T-helper 1 cell (primary cell): ENCODE measurements at places on chromosomes 2 and 18.

DNA sequence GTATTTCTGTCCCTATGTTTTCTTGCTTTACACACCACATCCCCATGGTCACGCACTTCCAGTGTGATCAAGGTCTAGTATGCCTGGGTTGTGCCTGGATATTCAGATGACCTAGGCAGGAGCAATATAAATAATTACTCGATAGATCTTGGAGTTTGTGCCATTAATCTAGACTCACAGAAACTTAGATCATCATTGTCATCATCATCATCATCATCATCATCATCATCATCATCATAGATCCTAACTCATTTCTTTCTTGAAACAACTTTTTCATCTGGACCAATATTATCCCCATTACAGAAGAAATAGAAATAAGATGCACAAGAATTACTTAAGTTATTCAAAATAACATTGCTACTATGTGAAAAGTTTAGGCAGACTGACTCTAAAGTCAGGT is 130.3 kb upstream of the LRRTM4 start:
- no peak for DNase-seq

DNA sequence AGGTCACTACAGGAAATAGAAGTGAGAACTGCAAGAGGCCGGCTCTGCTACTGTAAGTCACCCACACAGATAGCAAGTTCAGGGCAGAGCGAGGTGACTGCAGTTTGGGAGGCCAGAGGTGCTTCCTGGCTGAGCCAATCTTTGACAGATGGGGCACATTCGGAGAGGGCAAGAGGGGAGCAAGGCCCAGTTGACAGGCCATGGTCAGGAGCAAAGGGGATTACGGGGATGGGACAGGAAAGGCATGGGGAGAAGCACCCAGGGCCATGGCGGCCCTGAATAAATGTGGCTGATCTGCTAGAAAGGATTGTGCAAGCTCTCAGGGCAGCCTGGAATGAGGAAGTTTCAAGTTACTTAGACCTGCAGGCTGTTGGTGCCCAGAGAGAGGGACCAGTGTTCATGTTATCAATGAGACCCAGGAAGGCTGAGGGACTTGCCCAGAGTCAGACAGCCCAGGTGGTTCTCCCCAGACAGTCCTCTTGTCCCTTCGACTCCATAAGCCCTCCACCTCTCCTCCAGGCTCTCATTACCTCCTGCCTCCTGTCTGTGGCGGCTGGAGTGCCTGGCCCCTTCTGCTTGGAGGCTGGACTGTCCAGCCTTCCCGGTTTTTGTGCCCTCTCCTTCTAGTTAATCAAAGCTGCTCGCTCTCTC is 123.3 kb downstream of the CTIF start:
- no peak for DNase-seq

DNA sequence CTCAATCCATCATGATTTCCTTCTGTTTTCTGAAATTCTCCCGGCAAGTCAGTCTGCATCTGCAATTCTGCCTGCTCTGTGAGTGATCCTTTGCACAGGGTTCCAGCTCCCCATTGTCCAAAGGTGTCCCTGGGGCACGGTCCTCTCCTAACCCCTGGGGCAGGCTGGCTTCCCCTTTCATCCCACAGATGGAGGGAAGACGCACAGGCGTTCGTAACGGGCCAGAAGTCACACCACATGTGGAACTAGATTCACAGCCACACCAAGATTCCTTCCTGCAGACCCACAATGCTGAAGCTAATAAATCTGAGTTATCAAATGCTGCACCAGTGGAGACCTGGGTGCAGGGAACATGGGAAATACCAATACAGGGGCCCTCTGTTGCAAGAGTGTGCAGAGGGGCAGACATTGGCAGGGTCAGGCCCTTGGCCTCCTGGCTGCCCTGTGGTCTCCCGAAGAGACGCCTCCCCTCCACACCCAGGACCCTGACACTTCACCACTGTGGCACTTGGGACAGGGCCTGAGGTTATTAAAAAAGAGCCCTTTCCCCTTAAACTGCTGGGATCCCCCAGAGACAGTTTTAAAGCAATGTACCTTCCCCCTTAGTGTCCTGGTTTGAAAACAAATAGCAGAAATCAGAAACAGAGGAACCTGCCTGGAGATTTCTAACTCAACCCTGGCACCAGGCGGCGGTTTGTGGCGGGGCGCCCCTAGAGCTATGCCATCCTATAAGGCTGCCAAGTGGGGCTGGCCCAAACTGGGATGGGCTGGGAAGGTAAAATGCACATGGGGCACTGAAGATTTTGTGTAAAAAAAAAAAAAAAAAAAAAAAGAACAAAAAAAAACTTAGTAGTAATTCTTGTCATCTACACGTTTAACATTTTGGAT is 15.4 kb downstream of the ZNF516 start:
- DNase-seq: no peak

GRCh38 chr2:44906972-44907371 is 34.5 kb upstream of the SIX3 start:
- DNase-seq: no peak

GRCh38 chr18:8858888-8859511 is 153.6 kb downstream of the MTCL1 start:
- no peak for DNase-seq

DNA sequence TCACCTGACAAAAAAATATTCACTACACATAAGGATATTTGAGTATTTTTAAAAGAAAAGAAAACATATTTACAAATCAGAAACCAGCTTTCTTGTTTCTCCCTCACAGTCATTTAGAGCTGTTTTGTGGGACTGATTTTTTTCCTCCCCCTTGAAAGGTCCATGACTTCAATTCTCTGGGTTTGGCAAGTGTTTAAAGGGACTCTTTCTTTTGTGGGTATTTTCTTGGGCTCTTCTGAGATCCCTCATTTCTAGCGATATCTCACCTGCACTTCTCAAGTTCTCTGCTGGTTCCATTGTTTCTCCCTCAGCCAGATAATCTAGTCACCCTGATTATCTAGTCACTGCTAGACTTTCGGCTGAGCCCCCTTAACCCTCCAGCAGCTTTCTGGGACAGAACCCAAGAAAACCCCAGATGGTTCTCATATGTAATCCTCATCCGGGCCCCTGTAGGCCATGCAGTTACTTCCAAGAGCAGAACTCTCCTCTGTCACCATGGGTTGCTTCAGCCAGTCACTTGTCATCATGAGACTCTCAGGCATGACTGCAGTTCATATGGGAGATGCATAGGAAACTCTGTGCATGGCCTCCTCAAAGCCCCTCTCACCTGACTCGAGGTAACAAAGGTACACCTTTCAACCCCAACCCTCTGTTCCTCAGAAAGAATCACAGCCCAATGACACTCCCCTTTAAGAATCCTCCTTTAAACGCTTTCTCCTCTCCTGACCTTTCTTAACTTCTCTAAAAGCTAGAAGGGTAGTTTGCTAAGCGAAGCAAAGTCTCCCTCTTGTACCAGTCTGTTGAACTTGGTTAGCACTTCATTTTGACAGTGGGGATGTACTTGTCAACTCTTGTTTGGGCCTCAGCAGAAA is 36.7 kb upstream of the ITGA4 start:
- DNase-seq: no peak

DNA sequence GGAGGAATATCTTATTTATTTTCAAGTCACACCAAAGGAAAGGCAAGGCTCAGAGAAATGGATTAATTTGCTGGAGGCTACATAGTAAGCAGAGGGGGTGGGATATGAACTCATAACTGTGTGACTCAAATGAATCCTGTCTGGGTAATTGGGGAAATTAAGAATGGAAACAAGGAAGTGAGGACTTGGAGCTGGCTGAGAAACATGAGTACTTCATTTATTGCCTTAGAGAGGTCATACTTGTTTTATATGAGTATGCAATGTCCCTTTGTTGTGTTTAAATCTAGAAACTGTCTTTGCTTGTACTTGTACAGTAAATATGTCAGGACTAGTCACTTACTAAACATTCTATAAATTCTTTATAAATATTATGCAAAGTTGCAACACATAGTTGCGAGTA is 2166.7 kb upstream of the PIK3C3 start:
- DNase-seq: no peak

- DNase-seq: no peak
These were observed 61.0 kb downstream of the MBD2 start for GRCh38 chr18:54163453-54163852.

GRCh38 chr2:128269063-128269989 is 49.3 kb downstream of the HS6ST1 start:
- no peak for DNase-seq

DNA sequence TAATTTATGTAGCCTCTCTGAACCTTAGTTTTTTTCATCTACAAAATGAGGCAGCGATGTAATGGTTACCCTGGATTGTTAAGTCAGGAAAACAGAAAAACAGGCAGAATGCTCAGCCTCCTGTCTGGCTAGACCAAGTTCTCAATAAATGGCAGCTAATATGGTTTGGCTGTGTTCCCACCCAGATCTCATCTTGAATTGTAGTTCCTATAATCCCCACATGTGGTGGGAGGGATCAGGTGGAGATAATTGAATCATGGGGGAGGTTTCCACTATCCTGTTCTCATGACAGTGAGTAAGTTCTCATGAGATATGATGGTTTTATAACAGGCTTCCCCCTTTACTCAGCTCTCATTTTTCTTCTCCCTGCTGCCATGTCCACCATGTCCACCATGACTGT is 220.0 kb downstream of the CMPK2 start:
- no peak for DNase-seq
